ENCODE measurements at places on chromosomes 13 and 19. TPM values are rescaled to one million over a fixed set of nuclear protein-coding genes. Genes with fewer than 3 reads are reported as not detected.

DNA sequence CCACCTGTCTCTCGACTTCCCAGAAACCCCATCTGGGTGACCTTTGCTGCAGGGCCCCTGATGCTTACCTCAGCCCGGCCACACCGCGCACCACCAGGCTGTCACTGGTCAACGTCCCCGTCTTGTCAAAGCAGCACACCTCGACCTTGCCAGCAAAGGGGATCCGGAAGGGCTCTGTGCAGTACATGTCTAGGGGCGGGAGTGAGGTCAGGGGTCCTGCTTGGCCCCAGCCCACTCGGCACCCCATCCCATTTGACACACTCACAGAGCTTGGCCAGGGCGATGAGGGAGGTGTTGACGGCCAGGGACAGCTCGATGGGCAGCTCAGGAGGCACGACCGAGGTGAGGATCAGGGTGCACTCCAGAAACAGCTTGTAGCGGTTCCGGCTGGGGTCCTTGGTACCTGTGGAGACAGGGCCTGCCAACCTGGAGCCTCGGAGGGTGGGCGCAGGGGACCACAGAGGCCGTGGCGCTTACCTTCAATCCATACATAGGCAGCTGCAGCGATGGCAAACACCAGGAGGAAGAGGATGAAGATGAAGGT, 8.4 kb downstream of the ATP13A1 start:
- DNase-seq: no peak

- no peak for DNase-seq
Measured at GRCh38 chr13:114341003-114341777, 26.9 kb downstream of the CHAMP1 start.

SYNE4 gene
- total RNA-seq: 0.30 TPM

- DNase-seq: no peak
Measured at GRCh38 chr13:49146950-49147355, 73.2 kb upstream of the MLNR start.

GRAMD1A gene
- 30.6 TPM for total RNA-seq

- DNase-seq: peak; percentile 25
Measured at GRCh38 chr13:113109151-113110047, 3.8 kb downstream of the F7 start.

DNA sequence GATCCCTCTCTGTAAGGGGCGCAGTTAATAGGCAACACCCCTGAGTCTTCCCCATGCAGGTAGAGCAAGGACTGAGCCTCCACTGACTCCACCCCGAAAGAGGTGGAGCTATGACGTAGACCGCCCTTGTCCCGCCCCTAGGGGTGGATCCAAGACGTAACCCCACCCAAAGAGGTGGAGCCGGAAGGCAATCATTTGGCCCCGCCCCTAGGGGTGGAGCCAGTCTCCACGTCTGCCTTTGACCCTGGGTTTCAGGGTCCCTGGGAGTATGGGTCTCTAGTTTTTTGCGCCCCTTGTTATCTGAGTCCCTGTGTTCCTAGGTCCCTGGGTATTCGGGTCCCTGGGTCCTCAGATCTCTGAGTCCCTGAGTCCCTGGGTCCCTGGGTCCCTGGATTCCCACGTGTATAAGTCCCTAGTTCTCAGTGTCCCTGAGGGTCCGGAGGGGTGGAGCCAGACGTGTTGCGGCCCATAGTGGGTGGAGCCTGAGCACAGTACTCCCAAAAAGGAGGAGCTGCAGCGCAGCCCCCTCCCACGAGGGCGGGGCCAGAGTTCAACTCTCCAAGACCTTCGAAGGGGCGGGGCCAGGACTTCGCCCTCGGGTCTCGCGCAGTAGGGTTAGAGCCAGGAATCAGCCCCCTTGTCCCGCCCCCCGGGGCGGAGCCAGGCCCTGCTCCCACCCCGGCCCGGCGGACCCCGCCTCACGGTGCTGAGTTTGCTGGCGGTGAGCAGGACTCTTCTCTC, 5.3 kb downstream of the DENND1C start:
- peak; percentile 50 for DNase-seq

ZFP82 gene
- total RNA-seq: 5.0 TPM

DNA sequence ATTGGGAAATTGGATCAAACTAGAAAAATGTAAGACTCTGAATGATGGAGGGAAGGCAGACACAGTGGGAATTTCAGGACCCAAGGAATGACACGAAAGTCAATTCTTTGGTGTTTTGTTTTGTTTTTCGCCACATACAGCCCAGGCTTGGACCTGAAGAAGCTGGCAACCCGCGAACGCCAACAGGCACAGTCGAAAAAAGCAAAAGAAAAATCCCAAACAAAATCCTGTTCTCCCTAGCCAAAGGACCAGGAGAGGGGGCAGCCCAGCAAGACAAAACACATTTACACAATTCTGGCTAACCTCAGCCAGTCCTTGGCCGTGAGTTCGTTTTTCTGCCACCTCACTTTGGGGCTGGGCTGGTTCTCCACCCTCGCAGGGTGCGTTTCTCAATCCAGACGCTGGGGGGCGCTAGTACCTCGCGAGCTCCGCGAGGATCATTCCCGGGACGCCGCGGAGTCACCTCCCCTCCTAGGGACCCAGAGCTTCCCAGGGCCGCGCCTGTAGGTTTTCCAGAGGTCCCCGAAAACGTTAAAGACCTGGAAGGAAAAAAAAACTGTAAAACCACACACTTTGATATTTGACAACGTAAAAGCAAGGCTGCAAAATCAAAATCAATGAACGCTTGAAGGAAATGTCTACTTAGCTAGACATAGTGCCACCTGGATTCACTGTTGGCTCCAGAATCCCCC, 34.9 kb upstream of the TPM4 start:
- DNase-seq: peak; percentile 87

GRCh38 chr13:30577401-30577852, 40.3 kb upstream of the USPL1 start:
- no peak for DNase-seq

GRCh38 chr13:40664350-40665125, 1.9 kb downstream of the FOXO1 start:
- DNase-seq: peak; percentile 92

- no peak for DNase-seq
Measured at GRCh38 chr13:73103238-73103637, 44.4 kb downstream of the KLF5 start.

SLAIN1 gene
- 7.1 TPM for total RNA-seq

LPAR2 gene
- 1.6 TPM for total RNA-seq

DNA sequence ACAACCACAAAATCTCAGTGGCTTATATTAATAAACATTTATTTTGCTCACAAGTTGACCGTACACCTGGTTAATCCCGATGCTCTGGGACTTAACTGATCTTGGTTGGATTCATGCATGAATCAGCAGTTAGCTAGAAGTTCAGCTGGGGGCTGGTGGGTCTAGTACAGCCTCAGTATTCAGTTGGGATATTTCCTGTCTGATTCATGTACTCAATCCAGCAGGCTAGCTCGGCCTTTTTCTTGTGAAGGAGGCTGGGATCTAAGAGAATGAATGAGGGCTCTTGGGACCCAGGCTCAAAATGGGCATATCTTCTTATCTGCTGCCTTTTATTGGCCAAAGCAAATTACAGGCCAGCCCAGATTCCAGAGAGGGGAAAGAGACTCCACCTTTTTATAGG, 178.8 kb downstream of the KCTD12 start:
- DNase-seq: no peak

IZUMO4 gene
- 1.9 TPM for total RNA-seq

DNA sequence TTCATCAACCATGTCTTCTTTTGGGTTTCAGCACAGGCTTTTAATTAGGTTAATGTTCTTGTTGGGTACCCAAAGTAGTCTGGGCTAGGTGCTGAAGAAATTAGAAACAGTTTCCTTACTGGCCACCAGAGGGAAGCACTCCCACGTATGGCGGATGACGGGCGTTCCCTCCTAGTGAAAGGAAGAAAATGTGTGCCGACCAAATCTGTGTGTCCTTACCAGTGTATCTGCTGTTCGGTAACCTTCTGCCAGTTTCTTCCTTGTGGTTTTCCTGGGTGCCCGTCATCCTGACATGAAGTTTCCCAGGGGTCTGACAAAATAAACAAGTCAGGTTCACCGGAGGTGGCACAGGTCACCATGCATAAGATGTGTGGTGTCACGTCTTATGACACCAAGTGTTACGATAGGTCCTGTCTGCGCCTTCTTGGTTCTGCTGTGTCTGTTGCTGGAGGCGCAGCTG, 6.0 kb upstream of the WDR88 start:
- peak; percentile 38 for DNase-seq

NLRP5 gene
- total RNA-seq: not detected

- peak; percentile 35 for DNase-seq
Measured at GRCh38 chr13:30576528-30576927, 41.2 kb upstream of the USPL1 start.

DNA sequence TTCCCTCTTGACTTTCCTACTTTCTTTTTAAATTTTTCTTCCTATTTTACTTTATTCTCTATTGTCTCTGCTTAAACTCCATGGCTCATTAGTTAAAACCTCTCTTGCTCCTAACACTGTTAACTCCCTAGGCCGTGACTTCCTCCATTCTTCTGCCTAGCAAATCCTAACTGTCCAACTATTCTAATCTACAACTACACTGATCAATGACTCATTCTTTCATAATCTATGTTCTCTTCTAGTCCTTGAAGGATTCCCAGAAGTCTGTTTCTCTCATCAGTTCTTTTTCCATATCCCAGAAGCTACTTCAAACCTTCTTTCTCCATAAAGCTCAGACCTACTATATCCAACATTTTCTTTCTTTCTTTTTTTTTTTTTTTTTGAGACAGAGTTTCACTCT, 66.9 kb downstream of the MICU2 start:
- DNase-seq: no peak

GRCh38 chr13:80802946-80803345, 462.0 kb upstream of the SPRY2 start:
- DNase-seq: no peak

APOC4 gene
- not detected for total RNA-seq

- no peak for DNase-seq
Measured at GRCh38 chr19:54158812-54159351, 639 bp downstream of the LENG1 start.

ZNF793 gene
- total RNA-seq: 6.4 TPM

MYO16 gene
- 0.74 TPM for total RNA-seq

IGFL3 gene
- total RNA-seq: not detected

PLVAP gene
- total RNA-seq: 22.9 TPM

GRCh38 chr13:58989556-58989955, 1174.2 kb downstream of the DIAPH3 start:
- no peak for DNase-seq

RCBTB2 gene
- 13.5 TPM for total RNA-seq

DNA sequence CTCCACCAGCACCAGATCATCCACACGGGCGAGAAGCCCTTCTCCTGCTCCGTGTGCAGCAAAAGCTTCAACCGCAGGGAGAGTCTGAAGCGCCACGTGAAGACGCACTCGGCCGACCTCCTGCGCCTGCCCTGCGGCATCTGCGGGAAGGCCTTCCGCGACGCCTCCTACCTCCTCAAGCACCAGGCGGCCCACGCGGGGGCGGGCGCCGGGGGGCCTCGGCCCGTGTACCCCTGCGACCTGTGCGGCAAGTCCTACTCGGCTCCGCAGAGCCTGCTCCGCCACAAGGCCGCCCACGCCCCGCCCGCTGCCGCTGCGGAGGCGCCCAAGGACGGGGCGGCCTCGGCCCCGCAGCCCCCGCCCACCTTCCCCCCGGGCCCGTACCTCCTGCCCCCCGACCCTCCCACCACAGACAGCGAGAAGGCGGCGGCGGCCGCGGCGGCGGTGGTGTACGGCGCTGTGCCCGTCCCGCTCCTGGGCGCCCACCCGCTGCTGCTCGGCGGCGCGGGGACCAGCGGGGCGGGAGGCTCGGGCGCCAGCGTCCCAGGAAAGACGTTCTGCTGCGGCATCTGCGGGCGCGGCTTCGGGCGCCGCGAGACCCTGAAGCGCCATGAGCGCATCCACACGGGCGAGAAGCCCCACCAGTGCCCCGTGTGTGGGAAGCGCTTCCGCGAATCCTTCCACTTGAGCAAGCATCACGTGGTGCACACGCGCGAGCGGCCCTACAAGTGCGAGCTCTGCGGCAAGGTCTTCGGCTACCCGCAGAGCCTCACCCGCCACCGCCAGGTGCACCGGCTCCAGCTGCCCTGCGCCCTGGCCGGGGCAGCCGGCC, 9.4 kb downstream of the ZNF784 start:
- no peak for DNase-seq

DNA sequence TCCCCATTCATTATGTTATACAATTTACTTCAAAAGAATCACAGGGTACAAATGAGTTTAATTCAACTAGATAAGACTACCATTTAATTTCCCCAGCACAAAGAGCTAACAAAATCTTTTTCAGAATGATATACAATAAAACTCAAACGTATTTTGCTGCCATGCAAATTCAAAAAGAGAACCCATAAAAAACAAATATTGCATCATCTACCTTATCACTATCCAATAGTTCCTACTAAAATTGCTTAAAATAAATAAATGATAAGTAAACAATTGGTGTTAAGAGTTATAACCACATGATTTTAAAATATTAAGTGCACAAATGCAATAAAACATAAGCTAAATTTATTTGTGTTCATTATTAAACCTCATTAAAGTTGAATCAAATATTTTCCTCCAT, 919.4 kb downstream of the SLITRK5 start:
- DNase-seq: no peak

LCP1 gene
- total RNA-seq: 22.9 TPM

- no peak for DNase-seq
Measured at GRCh38 chr13:34419025-34419424, 523.0 kb upstream of the NBEA start.

DNA sequence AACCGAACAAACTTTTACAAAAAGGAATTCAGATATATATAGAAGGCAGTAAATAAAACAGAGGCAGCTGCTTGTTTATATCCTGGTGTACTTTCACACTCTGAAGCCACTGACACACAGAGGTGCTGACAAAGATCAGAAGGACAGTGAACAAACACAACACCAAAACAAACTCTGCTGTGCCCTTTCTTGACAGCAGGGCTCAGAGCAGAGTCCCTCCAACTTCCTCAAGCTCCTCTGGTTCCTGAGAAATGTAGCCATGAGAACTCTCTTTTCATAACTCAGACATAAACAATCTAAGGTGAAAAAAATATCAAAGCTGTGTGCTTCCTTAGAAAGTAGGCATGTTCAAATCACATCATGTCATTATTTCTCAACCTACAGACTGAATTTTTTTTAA, 1052.8 kb upstream of the SPRY2 start:
- DNase-seq: no peak

DNA sequence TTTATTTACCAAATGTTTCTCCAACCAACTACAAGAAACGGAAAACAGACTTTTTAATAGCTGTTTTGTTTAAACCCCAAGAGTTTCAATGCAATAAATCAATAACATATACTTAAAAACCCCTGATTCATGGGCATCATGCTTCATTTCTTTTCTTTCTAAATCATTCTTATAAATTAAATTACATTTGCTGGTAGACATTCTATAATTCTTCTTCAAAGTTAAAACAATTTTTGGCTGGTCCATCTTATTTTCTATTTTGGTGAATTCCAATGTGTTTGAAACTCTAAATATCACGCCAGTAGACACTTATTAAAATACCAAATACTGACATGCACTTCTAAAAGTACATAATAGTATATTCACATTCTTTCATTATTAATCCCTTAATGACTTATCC, 408.6 kb downstream of the LIG4 start:
- no peak for DNase-seq

DNA sequence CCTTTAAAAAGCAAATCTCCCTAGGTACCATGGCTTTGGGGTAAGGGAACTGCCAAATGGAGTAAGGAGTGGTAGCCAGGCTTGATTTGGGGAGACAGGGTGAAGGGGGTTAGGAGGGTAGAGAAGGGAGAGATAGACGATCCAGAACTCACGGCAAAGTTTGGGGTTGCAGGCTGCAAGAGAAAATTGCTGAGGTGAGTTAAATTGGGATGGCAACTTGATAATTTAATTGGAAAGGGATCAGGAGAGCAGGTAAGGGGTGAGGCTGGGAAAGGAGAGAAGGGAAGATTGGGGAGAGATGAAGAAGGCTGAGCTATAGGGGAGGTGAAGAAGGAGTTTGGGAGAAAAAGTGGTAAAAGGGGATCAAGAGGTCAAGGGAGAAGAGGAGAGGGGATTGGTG, 4.0 kb downstream of the IZUMO2 start:
- DNase-seq: no peak

Data from left ventricle myocardium superior (tissue), 1 donor.